ENCODE measurements at places on chromosomes 16 and 17.

GRCh38 chr17:40482722-40483121 is 18.7 kb downstream of the TNS4 start:
- DNase-seq, result no peak

- peak; percentile 42 for DNase-seq
Measured at GRCh38 chr16:50311891-50312501, 45.6 kb downstream of the ADCY7 start.

GRCh38 chr17:38798614-38799500 is 499 bp downstream of the PIP4K2B start:
- peak; percentile 61 for DNase-seq

GRCh38 chr16:71499775-71500364 is 10.7 kb upstream of the ZNF19 start:
- DNase-seq, result peak; percentile 54

GRCh38 chr17:8855477-8856204 is 11.8 kb downstream of the PIK3R6 start:
- DNase-seq, result no peak

GRCh38 chr17:68239632-68240366 is 8.0 kb upstream of the AMZ2 start:
- no peak for DNase-seq

- DNase-seq, result no peak
Measured at GRCh38 chr16:16996827-16997226, 473.9 kb downstream of the XYLT1 start.

- DNase-seq, result no peak
Measured at GRCh38 chr16:49809561-49809960, 46.4 kb downstream of the ZNF423 start.

DNA sequence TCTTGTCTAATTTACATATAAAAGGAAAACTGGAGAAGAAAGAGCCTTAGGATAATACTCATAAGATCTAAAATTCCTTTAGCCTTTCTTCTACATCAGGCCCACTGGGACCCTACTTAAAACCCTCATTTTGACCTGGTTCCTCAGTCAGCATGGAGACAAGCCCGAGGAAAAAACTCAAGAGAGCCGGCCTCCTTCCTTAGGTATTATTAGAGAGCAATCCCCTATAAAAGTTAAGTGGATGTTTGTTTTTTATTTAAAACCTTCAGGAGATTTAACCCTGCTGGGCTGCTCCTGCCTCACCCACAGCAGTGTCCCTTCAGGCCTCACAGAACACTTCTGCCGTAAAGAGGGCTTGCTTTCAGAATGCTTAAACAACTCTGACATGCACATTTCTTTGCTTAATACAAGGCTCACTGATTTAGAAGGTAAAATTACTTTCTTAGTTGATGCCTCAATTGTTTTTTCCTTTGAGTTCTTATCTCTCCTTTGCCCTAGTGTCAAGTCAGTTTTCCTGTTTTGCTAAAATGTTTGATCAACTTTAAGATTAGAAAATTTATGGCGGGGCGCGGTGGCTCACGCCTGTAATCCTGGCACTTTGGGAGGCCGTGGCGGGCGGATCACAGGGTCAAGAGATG is 145.6 kb upstream of the TBX2 start:
- no peak for DNase-seq

GRCh38 chr17:60602871-60603270 is 2.9 kb downstream of the PPM1D start:
- no peak for DNase-seq

DNA sequence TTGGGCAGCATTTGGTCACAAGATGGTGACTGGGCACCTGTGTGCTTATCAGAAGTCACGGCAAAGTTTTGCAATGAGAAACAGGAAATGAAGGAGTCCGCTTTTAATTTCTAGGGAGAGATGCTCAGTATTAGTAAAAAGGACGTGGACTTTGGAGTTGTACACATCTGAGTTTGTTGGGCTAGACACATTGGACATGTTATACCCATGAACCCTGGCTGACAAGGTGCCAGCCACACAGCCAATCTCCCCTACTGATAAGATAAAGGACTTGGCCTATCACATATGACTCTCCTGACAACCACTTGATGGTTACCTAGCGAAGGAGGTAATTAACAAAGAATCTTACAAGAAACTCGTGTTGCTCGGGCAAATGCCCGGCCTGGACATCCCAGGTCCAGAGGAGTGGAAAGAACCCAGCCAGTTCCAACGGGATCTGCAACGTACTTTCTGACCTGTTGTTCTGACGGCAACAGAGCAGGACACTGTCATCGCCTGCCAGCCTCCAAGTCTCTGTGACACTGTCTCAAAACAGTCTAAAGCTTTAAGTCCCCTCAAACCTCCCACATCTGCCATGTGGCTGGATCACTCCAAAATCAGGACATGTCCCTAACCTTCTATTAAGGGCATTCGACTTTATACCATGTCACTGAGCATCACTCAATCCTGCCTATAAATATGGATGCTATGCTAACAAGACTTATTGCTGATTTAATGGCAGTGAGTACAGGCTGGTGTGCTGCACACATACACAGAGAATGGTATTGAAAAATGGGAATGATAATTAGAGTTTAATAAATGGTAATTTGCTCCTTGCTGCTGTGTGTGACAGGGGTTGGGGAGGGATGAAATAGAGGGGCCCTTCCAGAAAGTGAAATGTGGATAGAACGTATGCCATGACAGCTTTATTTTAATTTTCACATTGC is 47.6 kb upstream of the LYRM9 start:
- DNase-seq, result no peak

DNA sequence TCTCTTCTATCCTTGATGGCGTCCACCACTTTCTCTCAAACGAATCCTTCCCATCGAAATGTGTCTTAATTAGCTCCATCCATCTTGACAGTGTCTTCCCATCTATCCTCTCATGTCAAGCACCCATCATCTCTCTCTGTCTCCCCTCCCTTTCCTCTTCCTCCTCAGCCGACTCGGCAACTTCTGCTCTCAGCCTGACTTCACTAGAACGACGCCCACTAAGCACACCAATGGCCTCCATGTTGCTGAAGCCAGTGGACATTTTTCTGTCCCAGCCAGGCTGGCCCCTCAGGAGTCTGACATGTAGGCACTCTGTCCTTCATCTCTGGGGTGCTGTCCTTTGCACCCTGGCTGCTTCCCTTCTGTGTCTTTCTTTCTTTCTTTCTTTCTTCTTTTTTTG is 2.5 kb upstream of the SPATA20 start:
- DNase-seq, result no peak

DNA sequence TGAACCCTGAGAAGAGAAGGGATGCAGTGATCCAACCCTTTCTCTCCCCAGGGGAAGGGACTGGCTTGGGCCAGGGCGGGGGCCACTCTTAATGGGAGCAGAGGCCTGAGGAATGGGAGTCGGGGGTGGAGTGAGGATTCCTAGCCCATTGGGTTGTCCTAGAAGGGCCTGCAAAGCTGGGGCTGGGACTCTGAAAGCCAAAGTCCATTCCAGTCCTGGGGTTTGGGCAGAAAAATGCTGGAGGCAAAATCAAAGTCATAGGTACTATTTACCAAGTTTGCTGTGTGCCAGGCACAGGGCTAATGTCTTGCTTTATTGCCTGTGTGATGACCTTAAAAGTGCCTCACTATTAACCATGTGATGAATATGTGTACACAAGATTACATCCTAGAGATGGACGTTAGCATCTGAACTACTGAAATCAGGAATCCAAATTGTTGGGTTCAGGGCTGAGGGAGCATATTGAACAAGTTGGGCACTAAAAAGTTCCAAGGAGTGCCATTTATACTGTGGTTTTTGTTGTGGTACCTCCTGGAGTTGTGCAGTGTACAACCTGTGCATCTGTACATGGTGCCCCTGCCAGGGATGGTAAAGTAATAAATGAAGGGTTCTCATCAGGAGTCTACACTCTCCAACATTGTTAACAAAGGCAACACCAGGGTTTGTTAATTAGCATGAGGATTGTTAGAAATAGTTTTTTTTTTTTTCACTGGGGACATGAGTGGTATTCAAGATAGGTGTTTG is 84.4 kb upstream of the NKD1 start:
- no peak for DNase-seq

DNA sequence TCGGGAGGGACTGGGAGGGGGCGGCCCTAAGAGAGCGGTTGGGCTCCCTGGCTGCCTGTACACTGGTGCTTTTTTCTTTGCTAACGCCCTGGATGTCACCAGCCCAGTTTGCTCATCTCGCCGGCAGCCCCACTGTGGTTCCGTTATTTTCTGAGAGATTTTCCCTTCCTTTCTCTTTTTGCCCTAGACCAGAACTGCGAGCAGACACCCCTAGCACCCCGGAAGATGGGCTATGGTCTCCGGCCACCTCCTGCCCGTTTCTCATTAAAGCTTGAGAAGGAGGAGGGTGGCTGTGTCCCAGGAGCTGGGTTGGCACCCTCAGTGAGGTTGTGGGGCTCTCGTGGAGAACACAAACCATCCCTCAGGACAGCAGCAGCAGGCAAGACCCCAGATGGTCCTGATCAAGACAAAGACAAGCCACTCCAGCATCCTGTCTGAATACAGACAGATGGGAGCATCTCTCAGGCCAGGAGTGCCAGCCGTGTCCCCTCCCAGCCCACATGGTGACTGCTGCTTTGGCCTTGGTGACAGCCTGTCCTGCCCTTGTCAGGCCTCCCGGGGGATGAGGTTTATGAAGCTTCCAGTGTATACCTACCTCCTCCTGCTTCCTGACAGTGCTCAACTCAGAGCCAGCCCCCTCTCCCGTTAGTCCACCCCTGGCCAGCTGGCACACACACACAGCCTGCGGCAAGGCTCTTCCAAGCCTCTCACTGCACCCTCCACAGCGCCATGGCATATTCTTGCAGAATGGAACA is 77.2 kb downstream of the KCNJ12 start:
- DNase-seq, result no peak

GRCh38 chr16:68985268-68985667 is 120.2 kb upstream of the HAS3 start:
- no peak for DNase-seq

GRCh38 chr16:86982912-86983311 is 334.3 kb downstream of the C16orf95 start:
- no peak for DNase-seq

- DNase-seq, result no peak
Measured at GRCh38 chr17:30716461-30717290, 107.8 kb downstream of the CRLF3 start.

GRCh38 chr16:11916524-11917285 is 949 bp upstream of the GSPT1 start:
- peak; percentile 58 for DNase-seq

DNA sequence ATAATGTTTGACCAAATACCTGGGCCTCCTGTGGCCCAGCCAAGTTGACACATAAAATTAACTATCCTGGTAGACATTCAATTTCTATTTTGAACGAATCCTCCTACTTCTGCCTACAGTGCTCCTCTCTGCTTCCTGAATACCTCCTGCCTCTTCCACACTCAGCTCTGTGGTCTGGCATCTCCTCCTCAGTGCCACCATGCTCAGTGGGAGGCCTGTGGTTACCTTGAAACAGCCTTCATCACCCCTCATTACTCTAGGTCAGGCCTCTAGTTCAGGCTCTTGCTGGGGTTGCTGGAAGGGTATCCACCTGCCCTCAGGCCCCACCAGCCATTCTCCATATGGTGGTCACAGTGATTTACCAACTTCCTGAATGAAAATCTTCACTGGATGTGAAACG is 5.1 kb downstream of the LYRM9 start:
- DNase-seq, result no peak

DNA sequence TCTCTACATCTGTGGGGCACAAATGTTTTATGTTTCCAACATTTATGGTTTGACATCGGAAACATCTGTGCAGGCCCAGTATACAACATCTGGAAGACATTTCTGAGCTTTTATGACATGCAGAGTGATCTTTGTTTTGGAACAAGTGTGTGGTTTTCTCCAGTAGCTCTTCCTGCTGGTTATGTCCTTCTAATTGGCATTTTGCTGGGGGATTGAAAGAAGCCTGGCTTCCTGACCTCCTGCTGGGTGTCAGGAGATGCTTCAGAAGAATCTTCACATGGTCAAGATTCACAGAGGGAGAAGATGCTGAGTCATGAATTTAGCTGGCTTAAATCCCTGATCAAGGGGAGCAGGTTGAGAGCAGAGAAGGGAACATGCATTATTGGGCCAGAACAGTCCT is 279.5 kb upstream of the MYOCD start:
- no peak for DNase-seq

DNA sequence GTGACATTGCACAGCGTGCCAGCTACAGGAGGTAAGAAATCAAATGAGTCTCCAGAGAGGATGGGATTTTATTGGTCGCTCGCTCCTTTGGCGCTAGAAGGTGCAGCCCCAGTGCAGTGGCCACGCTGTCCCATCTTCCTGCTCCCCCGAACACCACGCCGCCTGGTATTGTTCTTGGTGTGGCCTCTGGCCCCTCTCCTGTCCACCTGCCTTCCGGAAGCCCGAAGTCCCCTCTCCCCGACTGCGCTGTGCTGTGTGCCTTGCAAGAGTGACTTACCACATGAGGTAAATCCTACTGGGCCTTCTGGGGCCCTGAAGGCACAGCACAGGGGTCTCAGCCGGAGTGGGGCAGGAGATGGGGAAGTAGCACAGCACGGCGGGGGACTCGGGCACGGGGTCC is 58.2 kb downstream of the MARCHF10 start:
- no peak for DNase-seq

DNA sequence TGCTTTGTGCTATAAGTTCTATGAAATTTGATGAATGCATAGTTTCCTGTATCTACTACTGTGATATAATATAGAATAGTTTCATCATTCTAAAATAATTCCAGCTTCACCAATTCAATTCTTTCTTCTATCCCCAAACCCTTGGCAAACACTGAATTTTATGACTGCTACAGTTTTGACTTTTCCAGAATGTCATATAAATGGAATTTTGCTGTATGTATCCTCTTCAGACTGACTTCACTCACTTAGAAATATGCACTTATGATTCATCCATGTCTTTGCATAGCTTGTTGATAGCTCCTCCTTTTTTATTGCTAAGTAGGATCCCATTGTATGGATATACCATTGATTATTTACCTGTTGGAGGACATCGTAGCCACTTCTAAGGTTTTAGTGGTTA is 89.1 kb upstream of the HS3ST3A1 start:
- DNase-seq, result no peak

Data from ureter (tissue), 1 donor.